ENCODE measurements at places on chromosomes 2 and 18. TPM values are rescaled to one million over a fixed set of nuclear protein-coding genes. Genes with fewer than 3 reads are reported as not detected.
A peak's percentile ranks its signal among the peaks of the same experiment; 100 is the strongest.

- DNase-seq: no peak
Observed at GRCh38 chr2:76270096-76270710, 559.5 kb upstream of the GCFC2 start.

SLC4A5 gene
- 2.1 TPM for total RNA-seq

DNA sequence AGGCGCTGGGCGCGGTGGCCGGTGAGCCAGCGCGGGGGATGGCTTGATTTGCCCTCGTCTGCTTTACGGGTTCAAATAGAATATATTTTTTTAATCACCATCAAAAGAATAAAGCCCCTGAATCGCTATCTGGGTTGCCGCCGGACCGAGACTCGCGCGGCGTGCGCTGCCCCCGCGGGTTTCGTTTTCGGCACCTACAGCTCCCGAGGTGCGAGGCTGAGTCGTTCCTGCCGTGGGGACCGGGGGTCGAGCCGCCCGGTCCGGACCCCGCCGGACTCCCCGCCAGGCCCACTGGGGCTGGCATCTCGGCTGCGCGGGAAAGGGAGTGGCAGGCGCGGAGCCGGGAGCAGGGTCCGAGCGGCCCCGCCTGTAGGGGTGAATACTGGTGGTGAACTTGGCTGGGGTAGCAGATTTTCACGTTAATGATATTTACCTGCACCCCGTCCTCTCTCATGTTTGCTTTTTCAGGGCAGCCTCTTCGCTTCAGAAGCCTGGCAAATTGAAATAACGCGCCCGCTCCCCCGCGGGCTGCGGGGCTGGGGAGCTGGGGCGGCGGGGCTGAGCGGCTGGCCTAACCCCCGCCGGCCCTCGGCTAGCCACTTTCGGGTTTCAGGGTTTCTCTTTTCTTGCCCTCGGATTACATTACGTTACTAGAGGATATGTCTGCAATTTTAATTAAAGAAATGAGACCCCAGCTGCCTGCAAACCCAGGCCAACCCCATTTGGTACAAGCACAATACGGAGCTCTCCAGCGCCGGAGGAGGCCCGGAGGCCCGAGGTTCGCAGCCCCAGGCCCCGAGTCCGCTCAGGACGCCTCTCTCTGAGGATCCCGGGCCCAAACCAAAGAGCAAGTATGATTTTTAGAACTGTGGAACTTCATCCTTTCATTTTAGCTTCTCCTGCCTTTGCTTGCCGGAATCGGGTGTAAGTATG is 1.7 kb upstream of the CELF4 start:
- no peak for DNase-seq

NTSR2 gene
- total RNA-seq: not detected

DNA sequence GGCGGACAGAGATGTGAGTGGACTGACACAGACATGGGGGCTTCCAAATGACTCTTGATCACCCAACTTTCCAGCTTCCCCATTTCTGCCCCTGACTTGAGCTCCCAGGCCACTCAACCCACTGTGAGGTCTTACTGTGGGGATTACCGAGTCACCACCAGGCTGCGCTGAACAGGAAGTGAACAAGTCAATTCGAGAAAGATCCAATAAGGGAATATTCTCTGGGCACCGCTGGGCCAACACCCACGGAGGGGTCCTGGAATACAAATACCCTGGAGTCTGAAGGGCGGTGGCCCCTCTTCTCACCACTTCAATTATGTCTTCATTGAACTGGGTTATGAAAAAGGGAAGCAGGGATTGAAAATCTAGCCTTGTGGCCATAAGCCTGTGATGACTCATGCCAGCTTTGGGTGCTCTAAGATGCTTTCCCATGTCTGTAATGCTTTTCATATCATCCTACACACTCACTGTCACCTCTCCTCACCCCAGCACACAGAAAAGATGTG is 37.7 kb downstream of the BCL11A start:
- DNase-seq: no peak

DNA sequence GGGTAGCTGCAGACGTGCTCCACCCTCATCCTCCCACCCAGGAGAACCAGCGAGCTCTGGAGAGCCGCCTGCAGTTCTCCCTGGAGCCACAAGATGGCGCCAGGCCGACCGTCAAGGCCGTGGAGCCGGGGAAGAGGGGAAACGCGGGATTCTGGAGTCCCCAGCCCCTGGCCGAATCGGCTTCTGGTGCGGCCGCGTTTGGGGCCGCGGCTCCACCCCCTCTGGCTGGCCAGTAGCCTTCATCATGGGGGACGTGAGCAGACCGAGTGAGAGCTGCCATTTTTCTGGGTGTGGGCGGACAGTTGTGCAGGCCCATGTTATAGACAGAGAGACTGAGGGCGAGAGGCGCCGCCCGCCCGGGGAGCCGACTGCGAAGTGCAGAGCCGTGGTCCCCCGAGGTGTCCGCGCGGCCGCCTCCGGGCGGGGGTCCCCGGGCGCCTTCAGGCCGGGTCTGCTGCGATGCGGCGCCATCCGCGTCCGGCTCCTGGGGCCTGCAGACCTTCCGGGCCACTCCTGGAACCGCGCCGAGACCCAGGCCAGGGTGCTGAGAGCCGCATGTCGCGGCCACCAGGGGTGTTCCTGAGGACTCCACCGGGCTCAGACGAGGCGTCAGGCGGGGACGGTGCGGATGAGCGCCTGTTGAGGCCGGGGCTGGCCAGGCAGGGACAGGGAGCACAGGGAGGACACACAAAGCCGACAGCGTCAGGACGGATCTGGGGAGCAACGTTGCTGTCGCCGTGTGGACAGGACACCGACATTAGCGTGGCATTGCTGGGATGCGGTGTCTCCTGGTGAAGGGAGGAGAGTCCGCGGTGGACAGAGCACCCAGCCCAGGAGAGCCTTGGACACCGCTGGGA is 418.2 kb upstream of the HS6ST1 start:
- peak; percentile 68 for DNase-seq

- peak; percentile 74 for DNase-seq
Observed at GRCh38 chr2:42906557-42907411, 114.4 kb upstream of the HAAO start.

PAX3 gene
- total RNA-seq: not detected

- no peak for DNase-seq
Observed at GRCh38 chr2:215949991-215950404, 63.4 kb downstream of the MREG start.

IFIH1 gene
- 5.6 TPM for total RNA-seq

DNA sequence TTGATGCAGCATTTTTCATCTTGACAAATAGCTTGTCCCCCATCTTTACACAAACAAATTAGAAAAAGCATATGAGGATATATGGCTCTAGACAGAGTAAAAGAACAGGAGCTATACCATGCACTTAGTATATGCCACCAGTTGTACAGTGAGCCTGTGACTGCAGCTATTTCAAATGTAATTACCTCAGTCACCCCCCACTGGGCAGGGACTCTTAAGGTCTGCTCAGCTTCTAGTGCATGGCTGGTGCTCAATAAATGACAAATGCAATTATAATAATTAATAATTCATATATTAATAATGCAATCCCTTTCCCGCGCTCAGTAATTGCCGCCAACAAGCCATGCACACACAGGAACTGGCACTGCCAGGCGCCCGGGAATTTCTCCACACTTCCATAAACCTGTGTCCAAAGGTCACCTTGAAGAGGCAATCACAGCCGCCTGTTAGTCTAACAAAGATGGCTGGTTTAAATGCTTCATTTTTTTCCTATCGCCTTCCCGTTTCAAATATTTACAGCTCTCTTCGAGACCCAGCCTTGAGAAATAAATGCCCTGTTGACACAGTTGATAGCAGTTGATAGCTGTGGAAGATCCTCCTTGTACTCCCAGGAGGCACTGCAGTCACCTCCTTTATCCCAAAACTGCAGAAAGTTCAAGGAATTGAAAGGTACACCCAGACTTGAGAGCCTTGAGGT is 156.6 kb downstream of the INO80D start:
- DNase-seq: no peak

DNA sequence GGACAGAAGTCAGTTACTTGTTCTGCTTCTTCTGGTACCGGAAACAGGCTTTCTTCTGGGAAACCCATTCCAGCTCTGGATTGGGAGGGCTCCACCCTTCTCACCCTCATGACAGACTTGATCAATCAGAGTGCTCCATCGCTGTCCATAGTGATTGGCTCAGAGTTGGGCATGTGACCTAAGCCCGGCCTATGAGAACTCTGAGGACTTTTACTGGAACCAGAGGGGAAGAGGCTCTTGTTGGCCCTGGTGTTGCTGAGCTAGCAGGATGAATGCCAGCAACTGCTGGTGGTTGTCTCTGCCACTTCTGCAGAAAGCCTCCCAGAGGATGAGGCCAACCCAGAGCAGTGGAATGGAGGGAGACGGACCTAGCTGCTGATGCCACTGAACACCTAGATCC is 33.3 kb downstream of the TMEM37 start:
- no peak for DNase-seq

GRCh38 chr2:130355578-130356431 is at the start of gene PTPN18:
Gene PTPN18 (plus strand): TSS chr2:130356056. CDS start chr2:130356108, 52 bp downstream.
- DNase-seq: peak; percentile 89

DNA sequence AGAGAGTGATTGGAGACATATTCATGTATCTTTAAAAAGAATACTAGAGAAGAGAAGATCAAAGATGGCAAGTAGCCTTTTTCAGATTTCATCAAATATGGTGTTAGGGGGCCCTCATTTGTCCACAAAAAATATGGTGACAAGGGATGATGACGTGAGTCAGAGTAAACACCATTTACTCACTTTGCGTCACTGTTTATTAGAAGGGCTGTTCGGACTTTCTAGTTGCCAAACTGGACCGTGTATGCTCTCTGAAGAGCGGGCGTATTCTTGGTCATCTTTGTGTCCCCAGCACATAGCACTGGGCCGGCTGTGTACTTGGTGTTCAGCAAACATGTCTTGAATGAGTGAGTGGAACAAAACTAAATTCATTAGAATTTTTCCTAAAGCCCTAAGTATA is 37.5 kb downstream of the TTC39C start:
- no peak for DNase-seq

CREG2 gene
- not detected for total RNA-seq

SLC35G4 gene
- total RNA-seq: not detected

RHOB gene
- 1,280 TPM for total RNA-seq

- no peak for DNase-seq
Observed at GRCh38 chr2:45910473-45911060, 259.1 kb downstream of the PRKCE start.

DNA sequence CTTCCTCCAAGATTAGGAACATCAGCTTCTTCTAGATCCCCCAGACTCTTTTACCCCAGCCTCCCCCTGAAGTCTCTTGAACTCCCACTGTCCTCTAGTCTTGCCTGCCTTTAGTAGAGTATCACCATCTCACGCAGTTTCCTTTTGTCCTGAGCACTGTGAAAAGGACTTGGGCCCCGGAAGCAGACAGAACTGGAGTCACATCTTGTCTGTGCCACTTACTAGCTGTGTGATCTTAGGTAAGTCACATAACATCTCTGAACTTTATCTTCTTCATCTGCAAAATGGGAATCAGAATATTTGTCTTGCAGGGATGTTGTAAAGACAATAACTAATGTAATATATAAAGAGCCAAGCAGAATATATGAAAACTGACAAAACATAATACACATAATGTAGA is 8.4 kb upstream of the TRABD2A start:
- DNase-seq: no peak

DNA sequence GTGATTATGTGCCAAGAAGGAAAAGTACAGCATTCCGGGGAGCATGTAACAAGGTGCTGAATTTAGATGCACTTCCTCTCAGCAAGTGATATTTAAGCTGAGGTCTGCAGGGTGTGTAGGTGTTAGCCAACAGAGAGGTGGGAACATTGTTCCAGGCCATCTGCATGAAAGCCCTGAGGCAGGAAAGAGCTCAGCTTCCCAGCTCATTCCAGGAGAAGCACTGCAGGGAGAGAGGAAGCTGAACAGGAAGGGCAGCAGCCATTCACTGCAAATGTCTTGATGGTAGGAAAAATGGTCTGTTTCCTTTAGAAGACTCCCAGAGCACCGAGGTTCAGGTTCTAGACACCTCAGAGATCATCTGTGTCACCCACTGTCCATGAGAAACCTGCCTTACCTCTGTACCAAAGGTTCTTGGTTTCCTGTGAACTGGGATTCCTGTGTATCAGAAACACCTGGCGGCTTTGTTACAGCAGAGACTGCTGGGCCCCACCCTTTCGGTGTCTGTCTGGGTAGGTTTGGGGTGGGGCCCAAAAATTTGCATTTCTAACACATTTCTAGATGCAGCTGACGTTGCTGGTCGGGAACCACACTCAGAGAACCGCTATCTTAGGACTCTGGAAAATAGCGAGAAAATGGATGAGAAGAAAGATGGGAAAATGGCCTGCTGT is 84.0 kb downstream of the RTN4 start:
- no peak for DNase-seq

- no peak for DNase-seq
Observed at GRCh38 chr2:25300001-25300400, 41.7 kb downstream of the DNMT3A start.

GRCh38 chr2:217396586-217396985 is 536.7 kb upstream of the TNP1 start:
- DNase-seq: no peak

DNA sequence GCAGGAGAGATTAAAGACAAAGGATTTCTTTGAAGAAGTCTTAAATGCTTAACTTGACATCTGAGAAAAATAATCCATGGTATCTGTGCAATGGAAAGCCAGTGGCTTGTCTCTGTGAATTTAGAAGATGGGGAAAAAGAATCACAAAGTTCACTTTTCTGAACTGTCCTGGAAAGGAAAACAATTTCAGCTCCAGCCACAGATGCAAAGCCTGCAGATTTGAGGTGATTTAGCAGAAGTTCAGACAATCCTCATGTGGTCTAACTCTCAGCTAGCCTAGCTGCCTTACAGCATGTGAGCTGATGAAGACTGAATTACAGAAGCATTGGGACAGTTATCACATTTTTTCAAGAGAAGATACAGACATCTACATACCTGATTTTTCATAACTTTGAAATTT is 126.7 kb upstream of the ITGB6 start:
- DNase-seq: no peak

REG3G gene
- 0.35 TPM for total RNA-seq
